ENCODE measurements at places on chromosomes 4 and X.

DNA sequence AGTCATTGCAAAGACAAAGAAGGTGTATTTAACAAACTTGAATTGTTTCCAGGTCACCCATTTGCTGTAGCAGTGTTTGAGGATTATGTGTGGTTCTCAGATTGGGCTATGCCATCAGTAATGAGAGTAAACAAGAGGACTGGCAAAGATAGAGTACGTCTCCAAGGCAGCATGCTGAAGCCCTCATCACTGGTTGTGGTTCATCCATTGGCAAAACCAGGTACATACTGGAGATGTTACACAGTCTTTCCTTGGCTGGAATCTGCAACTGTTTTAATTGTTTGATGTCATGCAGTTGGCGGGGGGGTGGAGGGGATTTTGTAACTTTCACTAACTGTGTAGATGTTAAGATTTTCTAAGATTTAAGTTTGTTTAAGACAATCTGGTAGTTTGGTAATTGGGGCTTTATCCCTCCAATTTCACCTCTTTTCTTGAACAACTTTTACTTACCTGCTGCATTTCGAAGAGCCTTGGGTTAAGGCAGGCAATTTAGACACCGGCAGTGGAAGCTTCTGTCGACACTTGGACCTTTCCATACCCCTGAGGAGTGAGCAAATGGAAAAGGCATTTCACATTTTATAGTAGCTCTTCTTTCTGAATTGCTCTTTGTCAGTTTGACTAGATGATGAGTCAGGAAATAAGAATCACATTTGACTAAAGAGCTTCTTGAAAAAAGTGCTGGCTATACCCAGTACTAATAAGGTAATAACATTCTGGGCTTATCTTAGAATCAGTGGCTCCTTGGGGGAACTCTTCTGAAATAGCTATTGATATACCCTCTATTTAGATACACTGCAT lies 67.4 kb downstream of the EGF start:
- DNase-seq = peak; percentile 82

- peak; percentile 85 for DNase-seq
These were observed 23.8 kb downstream of the NUDT6 start for GRCh38 chr4:122898370-122899150.

GRCh38 chrX:153459986-153460385 lies 10.4 kb downstream of the HAUS7 start:
- peak; percentile 29 for DNase-seq

DNA sequence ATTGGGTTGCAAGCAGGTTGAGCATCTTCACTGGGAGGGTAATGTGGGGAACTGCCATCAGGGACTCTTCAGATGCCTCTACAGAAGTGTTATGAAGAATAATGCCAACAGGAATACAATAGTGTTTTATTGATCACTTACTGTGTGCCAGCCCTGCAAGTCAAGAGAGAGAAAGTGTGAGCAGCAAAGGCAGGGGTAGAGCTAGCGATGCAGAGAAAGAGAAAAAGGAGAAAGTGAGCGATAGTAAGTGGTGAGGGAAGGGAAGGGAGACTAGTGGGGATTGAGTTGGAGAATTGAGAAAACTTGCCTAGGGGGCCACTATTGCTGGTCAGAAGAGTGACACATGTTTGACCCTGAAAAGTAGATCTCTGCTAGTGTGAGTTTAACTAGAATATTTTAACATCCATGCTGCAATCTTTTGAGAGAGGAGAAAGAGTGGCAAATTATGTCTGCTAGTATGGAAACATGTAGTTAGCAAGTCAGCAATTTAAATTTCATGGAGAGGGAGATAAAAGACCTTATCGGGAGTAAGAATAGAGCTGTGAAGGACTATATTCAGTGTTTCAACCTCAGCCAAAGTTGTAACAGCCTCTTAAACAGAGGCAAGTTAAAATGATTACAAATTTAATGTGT lies 12.2 kb downstream of the AFF1 start:
- no peak for DNase-seq

GRCh38 chr4:13236485-13236884 lies 247.7 kb downstream of the RAB28 start:
- no peak for DNase-seq

DNA sequence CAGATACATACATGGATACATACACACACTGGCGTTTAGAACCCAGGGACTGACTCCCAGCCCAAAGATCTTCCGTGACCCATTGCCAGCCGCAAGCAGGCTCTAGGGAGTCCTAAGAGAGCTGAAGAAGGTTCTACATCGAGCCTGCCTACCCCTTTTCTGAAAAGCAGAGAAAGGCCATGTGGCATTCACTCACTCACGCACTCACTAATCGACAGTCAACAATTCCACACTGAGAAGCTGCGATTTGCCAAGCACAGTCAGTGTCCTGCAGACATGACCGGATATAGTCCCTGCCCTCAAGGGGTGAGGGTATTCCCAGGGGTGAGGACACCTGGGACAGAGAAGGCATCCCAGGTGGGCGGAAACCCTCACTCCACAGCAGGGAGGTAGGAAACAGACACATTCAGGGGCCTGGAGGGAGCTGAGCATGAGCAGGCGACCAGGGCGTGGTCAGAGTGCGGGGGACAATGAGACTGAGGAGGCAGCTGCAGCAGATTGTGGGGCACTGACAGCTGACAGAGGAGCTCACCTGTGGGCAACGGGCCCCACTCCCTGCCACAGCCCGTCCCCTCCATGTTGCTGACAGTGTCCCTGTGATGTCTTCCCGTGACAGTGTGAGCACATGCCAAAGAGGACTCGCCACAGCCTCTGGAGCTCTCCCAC lies 13.2 kb upstream of the MAN2B2 start:
- no peak for DNase-seq

DNA sequence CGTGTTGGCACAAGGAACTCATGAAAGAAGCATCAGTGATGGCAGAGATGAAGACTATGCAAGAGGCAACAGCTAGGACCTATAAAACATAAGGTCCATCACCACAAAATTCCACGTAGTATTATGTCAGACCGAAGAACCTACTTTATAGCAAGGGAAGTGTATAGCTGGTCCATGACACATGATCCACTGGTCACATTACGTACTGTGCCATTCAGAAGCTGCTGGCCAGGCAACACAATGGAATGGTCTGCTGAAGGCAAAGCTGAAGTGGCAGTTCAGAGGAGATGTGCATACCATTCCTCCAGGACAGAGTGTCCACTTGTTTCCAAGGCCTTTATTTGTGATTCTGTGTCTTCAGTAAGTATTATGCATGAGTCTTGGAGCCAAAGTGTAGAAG lies 215.5 kb upstream of the UGT8 start:
- DNase-seq = no peak

GRCh38 chrX:46838486-46838870 lies 1.6 kb downstream of the RP2 start:
- DNase-seq = no peak

- no peak for DNase-seq
These were observed 280.3 kb upstream of the UGT8 start for GRCh38 chr4:114318309-114318708.

Measured in mammary epithelial cell (primary cell).